GM20000 (cell line): ENCODE measurements at places on chromosomes 16 and 17.

- DNase-seq: no peak
Measured at GRCh38 chr17:78300962-78301820, 58.7 kb downstream of the SOCS3 start.

- DNase-seq: no peak
Measured at GRCh38 chr16:58444265-58444664, 52.0 kb downstream of the GINS3 start.

DNA sequence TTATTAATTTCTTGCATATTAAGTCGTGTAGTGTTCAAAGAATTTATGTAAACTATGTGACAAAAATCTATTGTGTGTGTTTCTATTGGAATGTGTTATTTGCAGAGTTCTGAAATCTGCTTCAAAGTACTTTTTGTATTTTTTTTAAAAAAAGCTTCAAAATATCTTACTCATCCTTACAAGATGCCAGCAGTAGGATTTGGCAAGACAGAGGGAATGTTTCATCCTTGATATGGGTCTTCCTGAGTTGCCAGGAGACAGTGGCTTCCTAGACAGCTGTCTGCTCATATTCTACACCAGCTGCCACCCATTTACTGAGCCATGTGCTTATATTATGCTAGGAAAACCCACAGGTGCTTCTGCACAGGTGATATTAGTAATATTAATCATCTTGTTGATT lies 36.4 kb downstream of the EFCAB5 start:
- DNase-seq: no peak

DNA sequence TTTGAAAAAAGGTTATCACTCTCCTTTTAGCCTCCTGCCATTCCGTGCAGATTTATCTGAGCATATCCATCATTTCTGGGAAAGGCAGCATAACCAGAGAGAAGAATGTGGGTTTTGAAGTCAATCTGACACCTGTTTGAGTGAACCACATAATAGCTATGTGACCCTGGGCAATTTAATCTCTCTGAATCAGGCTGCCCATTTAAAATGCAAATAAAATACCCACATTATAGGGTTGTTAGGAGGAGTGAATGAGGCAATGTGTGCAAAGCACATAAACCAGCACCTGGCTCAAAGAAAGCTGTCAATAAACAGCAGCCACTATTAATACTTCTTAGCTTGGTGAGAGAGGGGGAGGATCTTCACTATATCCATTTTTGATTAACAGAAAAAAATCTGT lies 88.0 kb downstream of the CACNG1 start:
- DNase-seq: no peak

- peak; percentile 99 for DNase-seq
Measured at GRCh38 chr17:75271233-75271954, 363 bp upstream of the MIF4GD start.

GRCh38 chr16:2748757-2749455 lies 3.5 kb upstream of the SRRM2 start:
- DNase-seq: no peak

DNA sequence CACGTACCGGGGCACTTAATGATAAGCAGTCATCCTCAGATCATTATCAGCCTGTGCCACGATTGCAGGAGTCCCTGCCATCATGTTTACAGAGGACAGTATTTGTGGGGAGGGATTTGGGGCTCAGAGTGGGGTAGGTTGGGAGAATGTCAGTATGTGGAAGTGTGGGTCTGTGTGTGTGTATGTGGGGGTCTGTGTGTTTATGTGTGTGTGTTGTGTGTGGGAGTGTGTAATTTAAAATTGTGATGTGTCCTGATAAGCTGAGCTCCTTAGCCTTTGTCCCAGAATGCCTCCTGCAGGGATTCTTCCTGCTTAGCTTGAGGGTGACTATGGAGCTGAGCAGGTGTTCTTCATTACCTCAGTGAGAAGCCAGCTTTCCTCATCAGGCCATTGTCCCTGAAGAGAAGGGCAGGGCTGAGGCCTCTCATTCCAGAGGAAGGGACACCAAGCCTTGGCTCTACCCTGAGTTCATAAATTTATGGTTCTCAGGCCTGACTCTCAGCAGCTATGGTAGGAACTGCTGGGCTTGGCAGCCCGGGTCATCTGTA lies 13.5 kb upstream of the EFCAB13 start:
- no peak for DNase-seq
